ENCODE measurements at places on chromosomes 6 and 20.
A peak's percentile ranks its signal among the peaks of the same experiment; 100 is the strongest.

- no peak for DNase-seq
Measured at GRCh38 chr6:119172824-119173223, 94.4 kb upstream of the FAM184A start.

DNA sequence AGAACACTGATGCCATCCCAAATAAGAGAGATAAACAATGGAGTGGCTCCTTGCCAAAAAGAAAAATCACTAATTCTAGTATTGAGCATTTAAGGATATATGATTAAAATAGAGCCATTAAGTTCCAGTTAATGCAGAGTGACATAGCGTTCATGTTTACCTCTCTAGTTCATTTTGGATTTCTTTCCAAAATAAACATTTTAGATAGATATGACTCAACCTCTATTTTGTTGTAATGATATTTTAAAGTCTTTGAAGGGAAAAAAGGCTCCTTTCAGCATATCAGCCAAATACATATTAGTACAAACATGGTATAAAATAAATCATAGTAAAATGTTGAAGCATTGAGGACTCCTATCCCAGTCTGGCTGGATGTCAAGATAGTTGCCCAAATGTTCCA lies 33.4 kb downstream of the RWDD2A start:
- DNase-seq: no peak

DNA sequence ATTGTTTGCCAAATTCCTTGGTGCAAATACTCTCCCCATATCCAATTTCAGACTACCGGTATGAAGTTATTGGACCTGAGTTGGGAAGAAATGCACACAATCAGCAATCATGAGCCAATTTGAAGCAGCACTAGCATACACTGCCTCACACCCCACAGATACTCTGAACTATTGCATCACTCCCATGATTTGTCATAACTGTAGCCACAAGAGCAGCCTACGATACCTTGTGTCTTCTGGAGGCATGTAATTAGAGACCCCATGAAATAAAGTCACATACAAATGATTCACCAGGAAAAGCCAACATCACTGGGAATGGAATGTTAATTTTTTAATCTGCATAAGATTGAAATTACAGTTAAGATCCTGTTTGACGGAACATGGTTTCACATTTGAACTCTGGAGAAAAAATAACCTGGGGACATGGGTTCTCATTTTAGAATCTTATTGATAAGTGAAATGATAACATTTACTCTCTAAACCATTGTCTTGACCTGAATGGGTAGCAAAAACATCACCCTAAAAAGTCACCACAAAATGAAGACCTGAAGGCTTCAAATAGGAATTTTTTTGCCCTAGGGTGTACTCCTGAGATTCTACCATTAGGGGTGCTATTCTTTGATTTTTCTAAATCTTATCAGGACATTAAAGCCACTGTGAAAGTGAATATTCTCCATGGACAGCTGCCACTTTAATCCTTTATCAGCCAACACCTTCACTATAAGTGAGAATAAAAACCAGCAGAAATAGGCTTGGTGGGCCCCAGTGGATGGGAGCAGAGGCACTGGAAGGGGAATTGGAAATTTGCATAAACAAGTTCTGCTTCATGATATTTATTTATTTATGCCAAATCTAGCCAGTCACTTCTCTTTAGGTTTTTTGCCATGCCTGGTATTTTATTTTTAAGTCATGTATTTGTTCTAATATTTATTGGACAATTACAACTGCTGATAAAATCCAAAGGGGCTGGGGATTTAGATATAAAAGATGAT lies 34.5 kb upstream of the HBS1L start:
- DNase-seq: no peak

GRCh38 chr6:53300656-53301551 lies 47.8 kb downstream of the ELOVL5 start:
- DNase-seq: peak; percentile 46

- DNase-seq: no peak
Measured at GRCh38 chr6:169415179-169415578, 161.5 kb upstream of the THBS2 start.

GRCh38 chr6:65416621-65417020 lies 290.4 kb downstream of the EYS start:
- no peak for DNase-seq

- no peak for DNase-seq
Measured at GRCh38 chr20:32510601-32511357, 74.4 kb downstream of the NOL4L start.

GRCh38 chr6:135282395-135282794 lies 101.3 kb downstream of the MYB start:
- DNase-seq: no peak

DNA sequence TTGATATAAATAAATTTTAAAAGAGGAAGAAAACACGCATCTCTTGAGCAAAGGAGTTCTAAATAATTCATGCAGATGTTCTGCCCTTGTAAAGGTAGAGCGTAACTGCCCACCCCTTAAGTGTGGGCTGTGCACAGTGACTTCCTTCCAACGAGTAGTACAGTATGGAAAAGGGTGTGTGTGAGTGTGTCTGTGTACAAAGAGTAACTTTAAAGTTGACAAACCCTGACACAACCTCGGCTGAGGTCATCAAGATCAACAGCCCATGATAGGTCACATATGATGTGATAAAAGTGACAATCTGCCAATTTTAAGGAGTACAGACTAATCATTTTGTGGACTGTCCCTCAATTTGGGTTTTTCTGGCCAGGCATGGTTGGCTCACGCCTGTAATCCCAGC lies 225.7 kb downstream of the ATXN1 start:
- DNase-seq: no peak

- DNase-seq: no peak
Measured at GRCh38 chr6:12068899-12069557, 56.9 kb downstream of the HIVEP1 start.

DNA sequence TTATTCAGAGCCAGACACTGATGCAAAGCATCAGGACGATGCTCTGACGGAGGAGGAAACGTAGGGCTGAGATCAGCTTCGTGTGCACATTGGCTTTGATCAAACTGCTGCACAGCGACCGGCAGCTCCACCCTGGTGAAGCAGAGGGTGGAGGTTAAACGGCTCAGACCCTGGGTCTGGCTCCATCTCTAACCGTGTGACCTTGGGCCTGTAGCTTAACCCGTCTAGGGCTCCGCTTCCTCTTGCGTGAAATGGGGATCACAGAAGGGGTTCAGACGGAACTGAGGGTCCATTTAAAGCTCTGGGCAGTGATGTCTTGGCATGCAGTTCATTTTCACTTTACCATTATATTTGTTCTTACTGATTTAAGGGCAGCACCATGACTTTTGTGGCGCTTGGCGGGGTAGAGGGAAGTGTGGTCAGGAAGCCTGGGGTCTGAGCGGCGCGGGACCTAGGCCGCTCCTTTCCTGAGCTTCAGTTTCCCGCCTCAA lies 644 bp downstream of the RBL1 start:
- DNase-seq: peak; percentile 41

DNA sequence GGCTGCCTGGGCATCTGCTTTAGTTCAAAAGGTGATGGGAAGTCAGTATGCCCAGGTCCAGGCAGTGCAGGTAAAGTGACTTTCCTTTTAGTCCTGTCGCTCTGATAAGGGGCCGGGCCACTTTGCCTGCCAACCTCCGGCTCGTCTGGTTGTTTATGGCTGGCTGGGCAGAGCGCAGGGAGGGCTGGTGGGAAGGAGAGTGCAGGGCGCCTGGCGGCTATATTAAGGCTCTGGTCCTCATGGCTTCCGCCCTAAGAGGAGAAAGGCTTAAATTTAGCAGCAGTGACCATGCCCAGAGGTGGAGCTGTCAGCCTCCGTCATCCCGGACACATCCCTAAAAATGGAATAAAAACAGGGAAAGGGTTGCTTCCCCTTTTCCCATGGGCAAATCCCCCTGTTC lies 14.6 kb downstream of the GATA5 start:
- no peak for DNase-seq

GRCh38 chr6:154549179-154549578 lies 38.7 kb upstream of the CNKSR3 start:
- no peak for DNase-seq

- no peak for DNase-seq
Measured at GRCh38 chr6:107730683-107731314, 93.3 kb downstream of the SCML4 start.

- DNase-seq: no peak
Measured at GRCh38 chr6:2608503-2608902, 142.2 kb downstream of the MYLK4 start.

- DNase-seq: no peak
Measured at GRCh38 chr20:48528346-48528745, 299.5 kb downstream of the PREX1 start.

DNA sequence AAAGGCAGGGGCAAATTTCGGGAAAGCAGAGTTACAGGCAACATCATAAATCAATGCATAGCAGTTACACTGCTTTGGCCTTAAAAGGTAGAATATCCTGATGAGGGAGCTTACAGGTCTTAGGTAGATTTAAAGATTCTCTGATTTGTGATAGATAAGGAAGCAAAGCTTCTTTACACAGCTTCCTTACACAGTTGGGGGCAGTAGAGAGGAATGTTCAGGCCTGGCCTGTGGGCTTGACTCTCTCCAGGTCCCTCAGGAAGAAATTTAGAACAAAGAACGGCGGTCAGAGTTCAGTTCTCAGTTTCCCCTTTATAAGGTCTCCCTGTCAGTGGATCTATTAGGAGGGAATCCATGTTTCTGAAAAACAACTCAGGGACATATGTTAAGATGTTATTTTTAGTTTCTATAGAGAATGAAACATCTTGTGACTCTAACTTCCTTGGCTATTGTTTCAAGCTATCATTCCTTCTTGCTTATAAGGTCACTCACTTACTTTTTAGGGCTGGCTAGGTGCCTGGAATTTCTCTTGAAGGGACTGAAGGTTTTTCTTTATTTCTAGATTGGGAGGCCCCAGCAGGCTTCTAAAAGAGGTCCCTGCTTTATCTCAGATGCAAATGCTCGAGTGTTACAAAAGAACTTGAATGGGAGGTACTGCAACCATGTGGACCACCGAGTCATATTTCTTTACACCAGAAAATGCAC lies 11.8 kb downstream of the HLA-B start:
- no peak for DNase-seq

GRCh38 chr20:20371681-20372080 lies 3.8 kb downstream of the INSM1 start:
- no peak for DNase-seq

- DNase-seq: no peak
Measured at GRCh38 chr20:4060064-4060795, 44.9 kb upstream of the RNF24 start.

DNA sequence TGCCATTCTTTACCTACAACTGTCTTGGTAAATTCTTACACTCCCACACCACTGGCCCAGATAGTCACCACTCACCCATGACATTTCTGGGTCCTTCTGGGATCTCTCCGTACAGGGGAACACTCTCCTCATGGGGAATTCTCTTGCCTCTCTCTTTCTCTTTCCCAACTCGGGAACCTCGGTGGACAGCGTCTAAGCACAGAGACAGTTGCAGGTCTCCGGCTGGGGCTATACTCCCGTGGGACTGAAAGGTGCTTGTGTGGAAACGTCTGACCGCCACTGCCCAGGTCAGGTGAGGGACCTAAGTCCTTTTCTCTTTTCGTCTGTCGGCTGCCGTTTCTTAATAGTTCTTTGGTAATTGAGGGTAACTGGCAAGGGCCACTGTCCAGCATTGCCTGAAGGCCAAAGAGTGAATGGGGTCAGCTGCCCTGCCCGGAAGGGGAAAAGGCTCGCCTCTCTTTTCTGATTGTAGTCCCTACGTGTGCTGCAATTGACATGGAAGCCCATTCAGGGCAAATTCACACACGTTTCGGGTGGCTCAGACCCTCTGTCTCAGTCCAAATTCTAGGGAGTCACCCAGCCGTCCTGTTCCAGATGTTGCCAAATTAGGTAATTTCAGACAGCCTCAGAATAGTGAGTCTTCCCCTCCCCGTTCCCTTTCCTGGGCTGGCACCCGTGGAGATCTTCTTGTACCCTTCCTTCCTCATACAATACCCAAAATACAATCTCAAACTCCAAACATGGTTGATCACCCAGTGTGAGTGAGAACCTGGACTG lies 31.2 kb upstream of the RIPK1 start:
- DNase-seq: no peak

DNA sequence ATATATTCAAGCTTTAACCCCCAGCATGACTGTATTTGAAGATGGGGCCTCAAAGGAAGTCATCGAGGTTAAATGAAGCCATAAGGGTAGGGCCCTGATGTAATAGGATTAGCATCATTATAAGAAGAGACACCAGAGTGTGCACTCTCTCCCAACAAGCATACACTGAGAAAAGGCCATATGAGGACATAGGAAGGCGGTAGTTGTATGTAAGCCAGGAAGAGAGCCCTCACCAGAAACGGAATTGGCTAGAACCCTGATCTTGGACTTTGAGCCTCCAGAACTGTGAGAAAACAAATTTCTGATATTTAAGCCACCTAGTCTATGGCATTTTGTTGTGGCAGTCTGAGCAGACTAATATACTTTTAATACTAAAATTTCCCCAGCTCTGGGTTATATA lies 150.1 kb upstream of the STXBP5 start:
- DNase-seq: no peak

DNA sequence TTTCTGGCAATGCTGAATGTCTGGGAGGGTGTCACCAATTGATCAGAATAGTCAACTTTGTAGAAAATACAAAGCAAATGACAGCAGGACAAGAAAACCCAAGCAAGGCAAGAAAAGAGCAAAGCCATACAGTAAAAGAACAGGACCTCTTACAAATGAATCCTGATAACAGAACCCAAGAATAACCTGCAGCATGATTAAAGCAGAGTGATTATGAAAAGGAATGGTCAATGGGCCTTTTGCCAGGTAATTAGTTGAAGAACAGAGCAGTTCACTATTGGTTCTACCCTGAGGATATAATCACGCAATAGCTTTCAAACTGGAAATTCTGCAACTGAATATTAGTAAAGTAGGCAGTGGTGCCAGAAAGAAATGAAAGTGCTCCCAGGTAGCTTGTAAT lies 319.8 kb downstream of the FRK start:
- no peak for DNase-seq

GRCh38 chr6:143531720-143532499 lies 20.4 kb upstream of the FUCA2 start:
- DNase-seq: no peak

DNA sequence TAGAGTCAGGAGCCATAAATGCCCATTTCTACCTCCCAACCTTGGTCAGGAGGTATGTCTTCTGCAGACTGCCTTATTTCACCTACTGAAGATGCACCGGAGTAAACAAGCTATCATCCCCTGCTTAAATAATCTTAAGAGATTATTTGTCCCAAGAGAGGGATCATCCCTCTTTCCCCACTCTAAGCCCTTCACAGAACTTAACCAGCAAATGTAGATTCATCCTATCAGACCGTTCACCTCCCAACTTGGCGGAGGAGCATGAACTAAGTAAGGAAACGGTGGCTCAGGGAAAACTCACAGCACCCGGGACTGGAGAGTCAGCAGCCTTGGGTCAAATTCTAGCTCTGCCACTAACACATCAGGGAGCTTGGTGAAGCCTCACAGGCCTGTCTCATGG lies 115.3 kb downstream of the TRERF1 start:
- DNase-seq: no peak

- no peak for DNase-seq
Measured at GRCh38 chr6:141513830-141514229, 618.9 kb upstream of the GJE1 start.

GRCh38 chr6:79804732-79805131 lies 142.6 kb downstream of the ELOVL4 start:
- DNase-seq: no peak
